Forelimb muscle (tissue), 1 donor: ENCODE measurements at places on chromosomes 12 and 14. TPM values are rescaled to one million over a fixed set of nuclear protein-coding genes. Genes with fewer than 3 reads are reported as not detected.

PRR4 gene
- polyA plus RNA-seq, result 4.1 TPM

DNA sequence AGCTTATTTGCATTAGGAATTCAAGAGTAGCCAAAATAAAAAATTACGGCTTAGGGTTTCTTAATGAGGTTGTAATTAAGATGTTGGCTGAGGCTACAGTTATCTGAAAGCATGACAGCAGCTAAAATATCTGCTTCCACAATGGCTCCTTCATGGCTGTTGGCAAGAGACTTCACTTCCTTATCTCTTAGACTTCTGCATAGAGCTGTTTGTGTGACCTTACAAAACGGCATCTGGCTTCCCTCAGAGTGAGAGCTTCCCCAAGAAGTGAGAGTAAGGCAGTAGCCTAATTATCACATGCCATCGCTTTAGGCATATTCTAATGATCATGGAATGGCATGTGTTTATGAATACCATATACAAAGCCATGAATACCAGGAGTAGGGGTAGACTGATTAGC lies 57.6 kb downstream of the CCDC59 start:
- no peak for DNase-seq

DNA sequence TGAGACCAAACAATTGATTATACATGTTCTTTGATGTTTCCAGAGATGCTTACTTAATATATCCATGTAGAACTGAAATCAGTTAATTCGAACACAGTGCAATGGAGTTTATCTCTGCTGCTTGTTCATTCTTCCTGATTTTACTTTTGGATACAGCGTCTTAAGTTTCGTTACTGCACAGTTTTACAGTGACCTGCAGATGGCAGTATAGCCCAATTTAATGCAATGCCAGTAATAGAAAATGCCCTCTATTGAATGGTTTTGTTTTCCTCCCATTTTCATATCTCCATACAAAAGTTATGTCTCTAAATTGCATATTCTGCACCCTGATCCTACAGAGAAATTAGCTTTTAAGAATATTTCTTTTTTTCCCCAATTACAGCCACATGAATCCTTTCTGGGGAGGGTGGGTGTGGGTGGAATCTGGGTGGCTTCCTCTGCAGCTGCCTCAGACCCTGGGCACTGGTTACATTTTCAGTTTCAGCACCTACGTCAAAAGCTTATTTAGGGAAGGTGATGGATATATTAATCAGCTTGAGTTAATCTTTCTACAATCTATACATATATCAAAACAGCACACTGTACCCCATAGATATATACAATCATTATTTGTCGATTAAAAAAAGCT lies 101.1 kb upstream of the DCD start:
- DNase-seq, result peak; percentile 32

DNA sequence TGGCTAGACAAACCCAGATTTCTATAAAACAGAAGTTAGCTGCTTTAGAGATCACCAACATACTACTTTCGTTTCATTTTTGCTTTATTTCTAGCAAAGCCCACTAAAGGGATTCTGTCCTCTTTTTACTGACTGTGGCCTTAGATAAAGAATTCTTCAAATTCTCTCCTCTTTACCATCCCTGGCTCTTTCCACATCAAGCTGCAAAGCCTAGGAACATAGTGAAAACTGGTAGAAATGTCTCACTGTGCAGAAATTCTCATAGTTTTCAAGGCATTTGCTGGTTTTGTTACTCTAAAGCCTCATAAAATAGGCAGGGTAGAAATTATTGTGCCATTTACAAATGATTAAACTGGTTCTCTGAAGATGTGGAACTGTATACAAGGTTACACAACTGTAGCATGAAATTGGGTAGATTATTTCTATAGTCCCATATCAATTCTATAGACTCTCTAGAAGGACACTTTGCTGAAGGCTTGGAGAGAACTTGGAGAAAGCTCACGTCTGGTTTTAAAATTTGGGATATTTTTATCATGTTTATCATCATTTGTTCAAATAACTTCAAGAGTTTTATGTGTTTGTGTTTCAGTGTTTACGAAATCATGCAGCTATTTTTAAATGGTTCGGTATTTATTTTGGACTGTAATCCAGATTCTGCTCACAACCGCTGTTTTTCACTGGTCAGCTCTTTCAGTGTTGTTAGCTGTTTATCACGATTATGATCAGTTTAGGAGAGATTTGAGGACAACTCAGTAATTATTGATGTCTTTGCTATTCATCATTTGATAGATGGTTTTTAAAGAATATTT lies 36.7 kb upstream of the CSRP2 start:
- DNase-seq, result no peak

DNA sequence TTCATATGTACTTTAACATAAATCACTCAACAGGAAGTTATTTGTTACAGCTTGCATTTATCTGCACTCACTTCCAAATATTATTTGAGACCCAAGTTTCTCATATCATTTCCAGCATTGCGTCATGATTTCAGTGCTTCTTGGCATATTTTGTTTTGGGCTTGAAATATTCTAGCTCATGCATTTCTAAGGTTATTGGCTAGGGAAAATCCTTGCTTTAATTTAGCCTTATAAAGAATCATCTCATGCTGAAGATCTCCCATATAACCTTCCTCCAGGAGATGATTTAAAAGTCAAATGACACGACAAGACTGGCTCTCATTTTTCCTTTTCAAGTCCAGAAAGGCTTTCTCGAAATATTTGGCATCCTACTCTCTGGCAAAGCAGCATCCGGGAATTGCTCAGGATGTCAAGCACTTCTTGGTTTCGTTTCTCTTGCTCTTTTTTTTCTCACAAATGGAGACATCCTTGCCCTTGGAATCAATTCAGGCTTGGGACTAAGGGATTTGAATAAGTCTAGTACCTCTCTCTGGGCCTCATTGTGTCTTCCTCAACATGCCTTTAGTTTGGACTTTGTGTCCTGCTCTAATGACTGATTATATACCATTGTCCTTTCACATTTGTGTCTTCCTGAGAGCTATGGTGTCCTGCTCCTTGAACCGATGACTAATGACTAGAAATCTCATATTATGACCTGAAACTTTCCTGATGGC lies 295.0 kb downstream of the RMST start:
- peak; percentile 36 for DNase-seq

DNA sequence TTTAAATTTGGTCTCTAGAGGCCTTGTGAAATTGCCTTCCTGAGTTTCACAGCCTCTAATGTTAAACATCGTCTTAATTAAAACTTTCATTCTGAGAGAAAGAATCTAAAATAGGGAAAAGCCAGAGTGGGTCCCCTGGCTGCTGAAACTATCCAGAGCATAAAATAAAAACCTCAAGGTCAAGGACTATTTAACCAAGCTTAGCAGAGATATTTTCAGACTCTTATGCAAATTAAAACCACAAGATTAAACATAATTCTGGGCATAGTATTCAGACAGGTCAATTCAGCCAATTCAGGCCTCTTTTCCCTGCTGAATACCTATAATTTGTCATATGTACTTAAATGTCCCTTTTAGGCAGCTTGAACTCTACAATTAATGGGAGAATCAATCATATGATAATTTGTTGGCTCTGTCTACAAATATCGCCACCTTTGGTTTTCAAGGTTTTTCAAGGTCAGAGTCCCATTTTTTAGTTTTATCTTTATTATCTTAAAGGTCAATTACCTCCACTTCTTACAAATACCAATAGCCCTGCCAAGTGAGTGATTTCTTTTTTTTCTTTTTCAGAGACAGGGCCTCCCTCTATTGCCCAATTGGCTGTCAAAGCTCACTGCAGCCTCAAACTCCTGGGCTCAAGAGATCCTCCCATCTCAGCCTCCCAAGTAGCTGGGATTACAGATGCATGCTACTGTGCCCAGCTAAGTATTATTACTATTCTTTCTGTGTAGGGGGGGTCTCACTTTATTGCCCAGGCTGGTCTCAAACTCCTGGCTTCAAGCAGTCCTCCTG lies 257.1 kb downstream of the PHLDA1 start:
- DNase-seq, result no peak

DNA sequence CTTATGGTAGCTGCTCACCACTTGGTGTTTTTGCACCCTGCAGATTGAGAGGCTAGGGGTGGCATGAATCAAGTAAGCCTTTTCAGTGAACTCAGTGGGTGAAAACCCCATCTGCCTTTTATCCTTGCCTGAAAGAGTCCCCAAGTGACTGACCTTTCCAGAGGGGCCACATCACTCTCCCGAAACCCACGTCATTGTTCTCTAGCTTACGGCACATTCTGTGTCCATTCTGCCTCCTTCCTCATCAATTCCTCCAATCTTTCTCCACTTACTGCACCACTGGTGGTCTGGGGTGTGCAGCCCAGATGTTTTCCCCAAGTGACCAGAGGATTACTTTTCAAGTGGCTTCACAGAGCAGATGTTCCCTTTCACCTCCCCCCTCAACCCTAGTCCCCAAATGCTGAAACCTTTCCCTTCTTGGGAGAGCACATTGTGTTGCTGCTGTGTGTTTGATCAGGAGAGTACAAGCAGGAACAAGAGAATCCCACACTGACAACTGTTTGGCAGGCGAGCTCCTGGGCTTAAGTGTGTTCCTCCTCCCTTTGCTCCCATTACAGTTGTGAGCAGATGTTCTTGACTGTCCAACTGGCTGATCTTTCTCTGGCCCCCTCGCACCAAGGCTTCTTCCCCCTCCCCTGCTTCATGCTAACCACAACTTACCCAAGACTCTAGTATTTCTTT lies 138.0 kb upstream of the IGF1 start:
- peak; percentile 53 for DNase-seq

DNA sequence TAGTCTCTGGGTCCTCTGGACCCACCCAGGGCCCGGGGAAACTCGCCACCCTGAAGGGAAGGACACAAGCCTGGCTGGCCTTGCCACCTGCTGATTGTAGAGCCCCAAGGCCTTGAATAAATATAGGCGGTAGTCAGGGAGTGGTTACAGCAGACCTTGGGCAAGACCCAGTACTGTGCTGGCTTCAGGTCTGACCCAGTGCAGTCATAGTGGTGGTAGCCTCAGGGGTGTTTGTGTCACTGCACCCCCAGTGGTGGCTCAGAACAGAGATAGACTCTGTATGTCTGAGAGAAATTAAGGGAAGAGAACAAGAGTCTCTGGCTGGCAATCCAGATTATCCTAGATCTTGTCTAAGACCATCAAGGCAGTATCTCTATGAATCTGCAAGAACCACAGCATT lies 63.5 kb downstream of the MAPKAPK5 start:
- DNase-seq, result no peak

DNA sequence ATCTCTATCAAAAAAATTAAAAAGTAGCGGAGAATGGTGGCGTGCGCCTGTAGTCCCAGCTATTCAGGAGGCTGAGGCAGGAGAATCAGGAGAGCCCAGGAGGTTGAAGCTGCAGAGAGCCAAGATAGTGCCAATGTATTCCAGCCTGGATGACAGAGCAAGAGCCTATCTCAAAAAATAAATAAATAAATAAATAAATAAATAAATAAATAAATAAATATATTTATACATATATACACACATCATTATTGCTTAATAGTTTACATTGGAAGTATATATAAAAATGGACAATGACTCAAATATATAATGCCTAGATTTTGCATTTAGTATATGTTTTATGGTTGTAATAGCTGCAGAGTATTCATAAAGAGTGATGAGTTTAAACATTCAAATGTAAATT lies 53.1 kb downstream of the TOGARAM1 start:
- DNase-seq, result no peak

DNA sequence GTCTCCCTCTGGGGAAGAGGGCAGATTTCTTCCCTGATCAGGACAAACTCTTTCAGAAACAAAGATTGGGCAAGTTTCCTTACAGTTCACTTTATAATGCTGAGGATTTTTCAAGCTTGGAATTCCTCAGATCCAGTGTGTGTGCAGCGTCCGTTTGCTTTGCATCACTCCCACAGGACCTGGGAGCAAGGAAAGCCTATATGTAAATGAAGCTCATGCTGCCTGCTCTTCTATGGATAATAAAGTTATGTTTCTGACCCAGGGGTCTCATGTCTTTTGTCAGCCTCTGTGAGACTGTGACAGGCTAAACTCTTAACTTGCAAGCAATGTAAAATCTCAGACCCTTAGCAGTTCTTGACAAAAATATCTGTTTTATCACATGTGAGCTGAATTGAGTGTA lies 41.6 kb downstream of the TRHDE start:
- no peak for DNase-seq

GRCh38 chr14:95529216-95529615 lies 5.6 kb upstream of the GLRX5 start:
- DNase-seq, result no peak

- DNase-seq, result no peak
Observed at GRCh38 chr14:31527087-31527486, 34.1 kb upstream of the NUBPL start.

GRCh38 chr12:127450826-127451225 lies 816.1 kb upstream of the TMEM132C start:
- DNase-seq, result no peak

DNA sequence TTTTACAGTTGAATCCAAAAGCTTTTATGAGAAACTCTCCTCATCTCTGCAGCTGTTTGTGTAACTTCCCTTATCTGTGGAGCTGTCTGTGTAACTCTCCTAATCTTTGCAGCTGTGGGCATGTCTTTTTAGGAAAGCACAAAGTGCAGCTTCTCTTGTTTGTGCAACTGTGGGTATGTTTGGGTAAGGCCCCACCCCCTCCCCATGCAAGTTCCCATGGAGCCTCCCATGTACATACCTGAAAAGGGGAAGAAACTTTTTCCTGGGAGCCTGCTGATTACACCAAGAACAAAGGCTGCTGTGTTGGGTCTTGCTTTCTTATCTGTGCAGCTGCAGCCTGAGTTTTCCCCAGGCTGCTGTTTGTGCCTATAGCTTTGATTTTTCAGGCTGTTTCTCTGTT lies 42.7 kb upstream of the CDKN3 start:
- DNase-seq, result no peak

GRCh38 chr14:77092676-77093075 lies 5.4 kb upstream of the CIPC start:
- DNase-seq, result no peak

C14orf180 gene
- 9.4 TPM for polyA plus RNA-seq

DNA sequence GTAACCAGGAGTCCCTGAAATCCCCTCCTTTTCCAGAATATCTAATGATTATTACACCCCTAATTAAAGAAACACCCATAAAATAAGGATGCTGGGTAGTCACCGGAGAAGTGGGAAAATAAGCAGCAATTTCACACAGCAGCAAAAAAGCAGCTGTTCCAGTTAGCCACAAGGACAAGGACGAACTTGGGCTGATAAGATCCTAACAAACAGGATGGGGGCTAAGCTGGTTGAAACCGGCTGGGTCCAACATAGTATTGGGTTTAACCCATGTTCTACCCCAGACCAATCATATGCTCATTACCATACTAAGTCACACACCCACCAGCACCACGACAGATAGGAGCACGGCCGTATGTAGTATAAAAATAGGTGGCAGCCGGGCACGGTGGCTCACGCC lies 100.7 kb downstream of the RPL10L start:
- DNase-seq, result no peak

GRCh38 chr12:43711348-43711747 lies 47.2 kb downstream of the PUS7L start:
- no peak for DNase-seq

ANG gene
- polyA plus RNA-seq, result 2.0 TPM

SPIC gene
- polyA plus RNA-seq, result not detected

TMEM116 gene
- 10.5 TPM for polyA plus RNA-seq

DNA sequence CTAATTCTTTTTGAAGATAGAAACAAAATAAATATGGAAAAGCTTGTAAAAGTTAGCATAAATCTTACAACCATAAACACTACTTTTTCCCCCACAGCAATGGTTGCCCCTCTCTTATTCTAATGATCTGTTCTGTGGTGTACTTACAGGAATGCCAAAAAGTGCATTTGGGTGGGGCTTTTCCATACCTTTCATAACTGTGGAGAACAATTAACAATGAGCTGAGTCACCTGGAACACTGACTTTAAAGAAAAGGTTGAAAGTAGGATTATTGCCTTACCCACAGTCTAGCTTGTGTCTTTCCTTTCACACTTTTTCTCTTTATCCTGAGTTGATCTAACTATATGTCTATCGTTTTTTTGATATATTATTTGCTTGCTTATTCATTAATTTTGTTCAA lies 86.9 kb downstream of the TPH2 start:
- no peak for DNase-seq
